ENCODE measurements at places on chromosomes 13 and 19.

DNA sequence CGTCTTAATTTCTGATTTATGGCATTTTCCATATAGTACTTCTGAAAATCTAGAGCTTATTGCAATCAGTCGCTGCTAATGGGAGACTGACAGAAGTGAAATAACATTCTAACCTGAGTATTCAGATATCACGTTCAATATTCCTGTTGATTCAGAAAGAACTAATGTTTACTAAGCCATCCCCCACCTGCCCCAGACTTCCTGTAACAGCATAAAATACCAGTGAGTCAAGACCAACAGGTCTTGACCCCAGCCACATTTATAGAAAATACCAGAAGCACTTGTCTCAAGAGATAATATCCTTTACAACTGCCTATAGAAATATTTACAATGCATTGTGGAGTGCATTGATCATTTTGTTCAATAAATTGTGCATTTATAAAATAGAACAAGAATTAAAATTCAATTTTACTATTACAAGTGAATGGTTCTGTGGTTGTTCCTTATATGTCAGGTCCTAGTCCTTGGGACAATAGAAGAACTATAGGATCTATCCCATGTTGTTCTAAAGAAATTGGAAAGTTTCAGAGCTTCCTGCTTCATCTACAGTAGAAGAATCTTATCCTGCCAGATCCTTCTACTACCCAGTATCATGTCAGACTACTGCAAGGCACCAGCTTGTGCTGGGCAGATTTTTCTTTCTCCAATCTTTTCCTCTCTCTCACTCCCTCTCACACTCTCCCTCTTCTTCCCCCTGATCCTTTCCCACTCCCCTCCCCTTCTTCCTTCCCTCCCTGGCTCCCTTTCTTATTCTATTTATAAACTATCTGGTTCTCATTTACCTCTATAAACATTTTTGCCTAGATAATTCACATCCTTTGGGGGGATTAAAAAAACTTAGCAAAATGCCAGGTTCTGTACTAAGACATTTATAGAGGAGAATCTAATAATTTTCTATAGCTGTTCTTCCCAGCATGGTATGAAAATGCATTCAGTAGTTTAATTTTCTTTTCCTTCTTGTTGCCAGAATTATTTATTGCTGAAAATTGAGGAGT, 629.9 kb downstream of the DIAPH3 start:
- no peak for DNase-seq

GRCh38 chr13:31952641-31953380, 78.8 kb upstream of the FRY start:
- DNase-seq, result no peak

- DNase-seq, result no peak
Measured at GRCh38 chr13:57824121-57824520, 192.6 kb downstream of the PCDH17 start.

DNA sequence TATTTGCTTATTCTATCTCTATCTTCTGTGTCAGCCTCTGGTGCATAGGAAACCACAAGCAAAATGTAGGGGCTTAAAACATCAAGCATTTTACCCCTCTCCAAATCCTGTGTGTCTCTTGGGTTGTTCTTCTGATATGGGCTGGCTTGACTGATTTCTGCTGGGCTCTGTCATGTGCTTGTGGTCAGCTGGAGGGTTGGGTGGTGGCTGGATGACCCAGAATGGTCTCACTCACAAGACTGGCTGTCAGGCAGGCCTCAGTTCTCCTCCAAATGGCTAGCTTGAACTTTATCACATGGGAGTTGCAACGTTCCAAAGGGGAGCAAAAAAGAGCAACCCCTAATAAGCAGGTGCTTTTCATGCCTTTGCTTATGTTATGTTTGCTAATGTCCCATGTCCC, 9.6 kb upstream of the LYPD5 start:
- no peak for DNase-seq

GRCh38 chr13:28671126-28671792, 12.3 kb downstream of the POMP start:
- no peak for DNase-seq

Measured in stimulated activated CD4-positive, alpha-beta T cell treated with anti-CD3 and anti-CD28 coated beads, Interleukin-2, amount 100 ng/mL, for 24 hours (primary cell).